ENCODE measurements at places on chromosomes 16 and 17. TPM values are rescaled to one million over a fixed set of nuclear protein-coding genes. Genes with fewer than 3 reads are reported as not detected.

Gene NPIPA3
- polyA plus RNA-seq: 8.7 TPM

Gene LGALS9C
- not detected for polyA plus RNA-seq

Gene CLEC18B
- polyA plus RNA-seq: not detected

Gene KRTAP4-6
- not detected for polyA plus RNA-seq

Gene TP53TG3F
- not detected for polyA plus RNA-seq

Gene ABCC6
- not detected for polyA plus RNA-seq

Gene ADAP2
- 3.4 TPM for polyA plus RNA-seq

Gene MRPL27
- 272 TPM for polyA plus RNA-seq

Gene SHCBP1
- polyA plus RNA-seq: 7.8 TPM

Gene ARHGAP23
- 2.3 TPM for polyA plus RNA-seq

Gene AMZ2
- polyA plus RNA-seq: 215 TPM

Gene EFNB3
- polyA plus RNA-seq: 2.8 TPM

Gene ELMO3
- polyA plus RNA-seq: not detected

Gene PYY
- not detected for polyA plus RNA-seq

Gene NETO2
- 79.7 TPM for polyA plus RNA-seq
